ENCODE measurements at places on chromosomes 7 and 10.
A peak's percentile ranks its signal among the peaks of the same experiment; 100 is the strongest.

DNA sequence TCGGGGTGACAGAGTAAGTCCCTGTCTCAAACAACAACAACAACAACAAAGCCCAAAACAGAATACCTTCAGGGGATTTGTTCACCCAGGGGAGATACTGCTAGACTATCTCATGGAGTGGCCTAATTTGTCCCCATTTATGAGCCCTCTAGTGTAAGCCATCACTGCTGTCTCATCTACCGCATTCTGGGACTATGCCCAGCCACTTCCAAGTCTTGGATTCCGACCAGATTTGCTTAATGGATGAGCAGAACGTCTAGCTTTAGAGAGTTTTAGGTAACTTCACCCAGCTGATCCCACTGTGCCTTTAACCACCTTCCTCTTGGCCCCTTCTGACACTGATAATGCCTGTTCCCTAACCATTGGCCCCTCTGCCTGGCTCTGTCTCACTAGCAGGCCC lies 47.1 kb downstream of the PAPSS2 start:
- DNase-seq: no peak

GRCh38 chr10:115050375-115051010 lies 42.7 kb upstream of the ATRNL1 start:
- no peak for DNase-seq

DNA sequence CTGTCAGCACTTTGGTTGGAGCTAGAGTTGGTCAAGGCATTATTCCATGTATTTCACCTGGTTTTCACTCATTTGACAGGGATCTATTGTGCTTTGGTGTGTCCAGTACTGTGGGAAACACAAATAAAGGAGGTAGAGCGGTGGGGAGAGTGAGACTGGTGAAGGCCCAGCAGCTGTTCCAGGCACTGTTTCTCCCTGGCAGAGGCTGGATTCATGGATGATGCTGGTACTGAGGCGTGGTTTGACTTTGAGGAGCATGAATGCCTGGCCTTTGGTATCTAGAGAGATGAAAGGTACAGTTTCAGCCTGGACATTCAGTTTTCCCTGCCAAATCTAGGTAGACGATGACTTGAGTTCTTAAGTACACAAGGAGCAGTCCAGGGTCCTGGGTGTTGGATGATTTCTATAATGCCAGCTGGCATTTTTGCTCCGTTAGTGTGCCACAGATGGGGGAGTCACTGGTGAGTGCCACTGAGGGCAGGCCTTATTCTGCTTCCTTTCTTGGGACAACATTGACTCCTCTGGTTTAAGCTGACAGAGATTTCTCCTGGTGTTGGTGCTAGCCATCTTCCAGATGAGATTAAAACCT lies 162.2 kb upstream of the BMPER start:
- no peak for DNase-seq

- peak; percentile 34 for DNase-seq
Observed at GRCh38 chr7:116630932-116631671, 40.9 kb upstream of the MET start.

DNA sequence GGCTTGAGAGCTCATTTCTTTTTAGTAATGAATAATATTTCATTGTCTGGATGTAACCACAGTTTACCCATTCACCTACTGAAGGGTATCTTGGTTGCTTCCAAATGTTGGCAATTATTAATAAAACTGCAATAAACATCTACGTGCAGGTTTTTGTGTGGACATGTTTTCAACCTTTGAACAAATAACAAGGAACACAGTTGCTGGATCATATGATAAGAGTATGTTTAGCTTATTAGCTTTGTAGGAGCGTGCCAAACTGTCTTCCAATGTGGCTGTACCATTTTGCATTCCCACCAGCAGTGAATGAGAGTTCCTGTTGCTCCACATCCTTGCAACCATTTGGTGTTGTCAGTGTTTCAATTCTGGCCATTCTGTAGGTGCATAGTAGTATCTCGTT lies 49.0 kb downstream of the CSGALNACT2 start:
- no peak for DNase-seq

GRCh38 chr7:99352247-99352646 lies 22.3 kb upstream of the ARPC1B start:
- DNase-seq: no peak

GRCh38 chr7:50473531-50473930 lies 23.4 kb upstream of the FIGNL1 start:
- no peak for DNase-seq

- DNase-seq: no peak
Observed at GRCh38 chr10:84344526-84344925, 16.1 kb downstream of the CCSER2 start.

DNA sequence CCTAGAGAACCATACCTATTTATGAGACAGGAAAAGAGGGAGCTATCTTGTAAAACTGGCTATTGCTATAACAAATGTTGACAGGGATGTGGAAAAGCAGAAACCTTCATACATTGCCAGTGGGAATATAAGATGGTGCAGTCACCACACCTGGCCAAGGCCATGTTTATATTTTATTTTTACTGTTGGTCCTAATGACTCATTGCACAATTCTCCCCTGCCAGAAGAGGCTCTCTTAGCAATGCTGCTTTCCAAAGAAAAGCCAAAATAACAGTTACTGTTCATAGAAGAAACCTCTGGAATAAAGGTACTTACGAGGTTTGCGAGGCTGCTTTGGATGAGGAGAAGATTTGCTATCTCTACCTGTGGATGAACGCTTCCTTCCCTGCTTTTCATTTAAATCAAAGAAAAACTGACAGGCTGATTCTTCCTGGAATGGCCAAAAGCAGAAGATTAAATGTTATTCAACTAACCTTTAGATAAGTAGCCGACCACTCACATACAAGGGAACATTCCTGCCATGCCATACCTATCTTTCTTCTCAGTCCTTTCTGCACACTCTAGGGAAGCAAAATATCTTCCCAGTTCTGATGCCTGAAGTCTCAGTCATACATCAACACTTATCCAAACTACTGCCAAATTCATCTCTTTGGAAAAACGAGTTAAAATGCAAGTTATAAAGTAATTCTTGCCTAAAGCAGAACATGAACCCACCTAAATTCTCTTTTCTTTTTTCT lies 16.3 kb upstream of the CHUK start:
- DNase-seq: no peak
